Left cardiac atrium (tissue), 4 donors: ENCODE measurements at places on chromosomes 7 and 10.

DNA sequence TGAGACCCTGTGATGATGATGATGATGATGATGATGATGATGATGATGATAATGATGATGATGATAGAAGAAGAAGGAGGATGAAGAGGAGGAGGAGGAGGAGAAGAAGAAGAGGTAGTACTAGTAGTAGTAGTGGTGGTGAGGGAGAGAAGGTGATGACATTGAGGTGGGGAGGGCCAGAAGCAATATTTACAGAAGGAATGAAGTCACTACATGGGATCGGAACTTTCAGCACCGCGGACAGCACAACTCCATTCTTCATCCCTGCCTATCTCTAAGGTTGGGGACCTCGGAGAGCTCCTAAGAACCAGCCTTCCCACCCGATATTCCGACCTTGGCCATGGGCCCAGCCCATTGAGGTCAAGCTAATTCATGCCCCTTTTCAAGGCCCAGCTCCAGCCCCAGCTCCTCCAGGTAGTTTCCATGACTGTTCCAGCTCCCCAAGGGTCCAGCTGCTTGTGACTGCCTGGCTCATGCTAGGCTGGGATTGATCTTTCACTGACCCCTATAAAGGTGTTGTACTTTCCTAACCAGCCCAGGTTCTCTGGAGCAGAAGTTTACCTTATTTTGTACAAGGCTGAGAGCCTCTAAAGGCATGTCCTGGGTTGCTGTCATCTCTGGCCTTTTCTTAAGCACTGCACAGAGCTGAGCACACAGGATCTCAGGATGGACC is 10.3 kb downstream of the CRHR2 start:
- DNase-seq, result peak; percentile 48

GRCh38 chr10:3777981-3778691 is 6.9 kb downstream of the KLF6 start:
- no peak for DNase-seq

- peak; percentile 28 for DNase-seq
Measured at GRCh38 chr10:62814756-62815380, 1.3 kb downstream of the EGR2 start.

DNA sequence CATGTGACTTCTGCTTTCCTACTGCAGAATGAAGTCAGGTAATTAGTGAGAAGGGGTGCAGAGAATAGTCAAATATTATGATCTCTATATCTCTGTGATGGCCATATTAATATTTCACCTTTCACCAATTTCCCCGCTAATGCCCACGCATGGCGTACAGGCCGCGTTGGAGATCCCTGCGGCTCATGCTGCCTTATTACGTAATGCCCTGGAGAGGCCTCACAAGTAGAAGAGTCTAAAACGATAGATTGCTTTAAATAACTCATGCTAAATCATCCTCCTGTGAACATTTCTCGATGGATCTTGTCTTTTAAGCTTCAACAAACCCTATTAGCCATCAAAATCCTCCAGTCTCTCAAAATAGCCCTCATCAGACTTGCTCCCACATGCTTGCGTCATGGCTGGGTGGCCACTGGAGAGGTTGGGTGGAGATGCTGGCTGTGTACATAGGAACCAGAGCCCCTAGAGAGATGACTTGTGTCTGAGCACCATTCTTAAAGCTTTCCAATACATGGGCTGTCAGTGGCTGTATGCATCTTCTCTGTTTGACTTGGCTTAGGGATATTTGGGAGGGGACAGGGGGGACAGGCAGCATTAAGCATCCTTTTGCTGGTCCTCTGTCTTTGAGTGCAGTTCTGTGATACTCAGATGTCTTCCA is 79.5 kb upstream of the INSYN2A start:
- no peak for DNase-seq

DNA sequence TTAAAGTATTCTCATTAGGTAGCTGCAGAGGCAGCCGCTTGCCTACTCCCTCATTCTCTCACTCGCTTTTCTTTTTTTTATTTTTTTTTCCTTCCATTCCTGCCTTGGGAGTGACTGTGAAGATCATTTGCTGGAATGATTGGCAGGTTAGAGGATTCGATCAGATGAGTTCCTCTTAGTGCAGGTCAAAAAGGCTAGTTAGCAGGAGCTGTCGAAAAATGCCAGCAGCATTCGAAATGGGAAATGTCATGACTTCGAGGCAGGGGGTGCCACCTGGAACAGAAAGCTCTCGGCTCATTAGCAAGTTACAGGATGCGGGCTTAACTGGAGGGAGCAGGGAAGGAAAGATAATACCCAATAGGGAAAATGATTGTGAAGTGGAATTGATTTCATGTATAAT is 137.5 kb upstream of the FZD1 start:
- DNase-seq, result no peak
